Omental fat pad (tissue), 4 donors: ENCODE measurements at places on chromosomes 7 and 10. TPM values are rescaled to one million over a fixed set of nuclear protein-coding genes. Genes with fewer than 3 reads are reported as not detected.

DNA sequence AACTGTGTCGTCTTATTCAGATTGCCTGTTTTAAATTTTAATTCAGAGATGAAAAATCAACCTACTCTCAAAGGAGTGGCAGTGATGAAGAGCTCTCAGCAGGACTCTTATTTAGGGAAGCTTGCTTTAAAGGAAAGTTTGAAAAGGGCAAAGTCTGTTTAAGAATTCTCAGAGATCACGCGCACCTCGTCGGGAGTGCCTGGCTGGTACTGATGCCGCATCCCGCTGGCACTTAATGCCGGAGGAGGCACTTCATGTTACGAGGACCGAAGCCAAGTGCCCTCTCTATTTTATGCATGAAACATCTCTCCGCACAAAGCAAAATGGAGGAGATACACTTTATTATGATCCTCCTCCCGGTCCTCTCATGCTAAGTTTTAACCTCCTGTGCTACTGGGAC is 71.1 kb upstream of the INSYN2A start:
- DNase-seq, result no peak

- DNase-seq, result no peak
These were observed 2.8 kb downstream of the RBP3 start for GRCh38 chr10:47350671-47351640.

LRRTM3 gene
- total RNA-seq, result not detected

DCLRE1A gene
- total RNA-seq, result 3.9 TPM

GRCh38 chr10:112835217-112835715 is 114.8 kb upstream of the TCF7L2 start:
- no peak for DNase-seq

SFMBT2 gene
- 12.0 TPM for total RNA-seq

GRCh38 chr10:24869354-24870015 is 82.9 kb downstream of the PRTFDC1 start:
- no peak for DNase-seq

SPDYE9 gene
- total RNA-seq, result not detected

DNA sequence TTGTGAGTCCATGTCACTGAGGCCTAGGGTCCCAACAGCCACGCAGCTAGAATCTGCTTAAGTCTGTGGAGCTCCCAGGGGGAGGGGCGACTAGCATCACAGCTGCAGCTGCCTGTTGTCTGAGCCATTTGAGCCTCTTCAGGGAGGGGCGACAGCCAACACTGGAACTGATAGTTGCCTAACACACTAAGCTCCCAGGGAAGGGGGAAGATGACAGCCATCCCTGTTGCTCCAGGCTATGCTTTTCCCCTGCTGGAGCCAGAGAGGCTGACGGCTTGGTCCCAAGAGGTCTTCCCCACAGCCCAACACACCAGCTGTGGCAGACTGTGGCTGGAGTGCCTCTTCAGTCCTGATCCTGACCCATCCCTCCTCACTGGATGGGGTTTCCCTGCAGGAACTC is 817.5 kb downstream of the NXPH1 start:
- DNase-seq, result no peak

PLXNA4 gene
- 111 TPM for total RNA-seq

STAMBPL1 gene
- total RNA-seq, result 16.0 TPM

DNA sequence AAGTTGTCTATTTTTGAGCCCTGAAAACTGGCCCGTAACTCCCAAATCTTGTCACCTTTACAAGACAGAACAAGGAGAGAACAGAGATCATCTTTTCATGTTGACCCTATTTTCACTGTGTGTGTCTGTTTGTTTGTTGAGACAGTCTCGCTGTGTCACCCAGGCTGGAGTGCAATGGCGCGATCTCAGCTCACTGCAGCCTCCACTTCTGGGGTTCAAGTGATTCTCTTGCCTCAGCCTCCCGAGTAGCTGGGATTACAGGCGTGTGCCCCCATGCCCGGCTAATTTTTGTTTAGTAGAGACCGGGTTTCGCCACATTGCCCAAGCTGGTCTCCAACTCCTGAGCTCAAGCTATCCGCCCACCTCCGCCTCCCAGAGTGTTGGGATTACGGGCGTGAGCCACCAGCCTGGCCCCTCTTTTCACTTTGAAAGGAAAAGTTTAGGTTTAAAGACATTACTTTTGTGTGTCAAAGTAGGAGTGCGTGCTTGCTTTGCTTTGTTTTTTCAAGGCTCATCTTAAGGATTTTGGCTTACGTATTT is 32.1 kb downstream of the FOXK1 start:
- no peak for DNase-seq

DNA sequence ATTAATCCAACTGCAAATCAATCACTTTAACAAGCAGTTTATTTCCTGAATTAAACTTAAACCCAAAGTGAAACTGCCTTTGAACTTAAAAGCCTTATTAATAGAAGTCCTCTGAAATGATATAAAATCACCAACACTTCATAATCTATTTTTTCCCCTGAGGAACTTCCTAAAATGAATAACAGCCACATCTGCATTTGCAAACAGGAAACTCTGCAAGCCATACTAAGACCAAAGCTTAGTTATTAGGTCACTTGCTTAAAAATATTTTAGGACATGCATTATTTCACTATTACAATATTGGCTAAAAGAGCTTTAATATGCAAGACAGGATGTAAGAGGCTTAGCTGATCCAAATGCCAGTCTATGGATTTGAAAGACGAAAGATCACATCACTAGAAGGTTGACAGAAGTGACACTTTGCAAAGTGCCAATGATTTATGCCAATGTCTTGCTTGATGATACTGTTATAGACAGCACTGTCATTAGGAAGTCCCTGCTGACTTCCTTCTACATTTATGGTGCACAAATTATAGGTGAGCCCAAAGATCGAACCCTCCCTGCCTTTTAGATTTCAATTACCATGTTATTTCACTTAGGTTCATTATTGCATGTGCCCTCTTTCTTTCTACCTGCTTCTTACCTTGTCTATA is 99.9 kb upstream of the SKAP2 start:
- no peak for DNase-seq

CFAP43 gene
- total RNA-seq, result 0.60 TPM

TMEM270 gene
- total RNA-seq, result not detected

ERVW-1 gene
- not detected for total RNA-seq

NKX1-2 gene
- not detected for total RNA-seq

- no peak for DNase-seq
These were observed 750.7 kb upstream of the SORCS1 start for GRCh38 chr10:107915215-107915610.

GRCh38 chr7:40105879-40106473 is 28.4 kb downstream of the MPLKIP start:
- no peak for DNase-seq

GRCh38 chr10:3568983-3569382 is 216.0 kb downstream of the KLF6 start:
- no peak for DNase-seq

DNA sequence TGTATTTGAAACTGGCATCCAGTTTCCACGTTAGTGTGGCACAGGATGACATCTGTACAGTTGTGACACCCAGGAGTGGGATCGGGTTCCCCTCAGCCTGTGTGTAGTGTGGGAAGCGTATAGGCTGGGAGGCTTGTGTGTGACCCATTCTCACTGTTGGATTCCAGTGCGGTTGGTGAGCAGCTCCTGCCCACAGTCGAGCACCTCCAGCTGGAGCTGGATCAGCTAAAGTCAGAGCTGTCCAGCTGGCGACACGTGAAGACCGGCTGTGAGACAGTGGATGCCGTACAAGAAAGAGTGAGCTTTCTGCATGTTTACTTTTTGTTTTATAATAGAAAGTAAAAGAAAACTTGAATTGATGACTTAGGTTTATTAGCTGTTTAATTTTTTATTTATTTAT is 18.7 kb upstream of the GET4 start:
- no peak for DNase-seq

MMRN2 gene
- total RNA-seq, result 29.3 TPM

POM121C gene
- total RNA-seq, result 35.1 TPM

DNA sequence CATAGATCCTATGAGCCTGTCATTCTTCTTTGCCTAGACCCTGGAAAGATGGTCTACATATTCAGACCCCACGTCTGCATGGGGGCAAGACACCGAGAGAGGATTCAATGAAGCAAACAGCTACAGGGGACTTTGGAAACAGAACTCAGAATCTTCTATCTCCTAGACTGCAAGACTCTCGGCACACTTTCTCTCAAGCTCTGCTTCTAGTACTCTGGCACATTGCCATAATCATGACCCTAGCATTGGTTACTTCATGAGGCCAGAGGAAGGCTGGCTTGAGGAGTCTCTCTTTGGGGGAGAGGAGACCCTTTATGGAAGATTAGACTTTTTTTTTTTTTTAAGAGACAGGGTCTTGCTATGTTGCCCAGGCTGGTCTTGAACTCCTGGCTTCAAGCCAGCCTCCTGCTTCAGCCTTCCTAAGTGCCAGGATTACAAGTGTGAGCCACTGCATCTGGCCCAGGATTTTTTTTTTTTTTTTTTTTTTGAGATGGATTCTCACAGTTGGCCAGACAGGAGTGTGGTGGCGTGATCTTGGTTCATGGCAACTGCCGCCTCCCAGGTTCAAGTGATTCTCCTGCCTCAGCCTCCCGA is 20.7 kb downstream of the CCDC3 start:
- no peak for DNase-seq

RAB19 gene
- not detected for total RNA-seq

GRCh38 chr10:61063034-61063433 is 119.0 kb upstream of the RHOBTB1 start:
- DNase-seq, result no peak

DNA sequence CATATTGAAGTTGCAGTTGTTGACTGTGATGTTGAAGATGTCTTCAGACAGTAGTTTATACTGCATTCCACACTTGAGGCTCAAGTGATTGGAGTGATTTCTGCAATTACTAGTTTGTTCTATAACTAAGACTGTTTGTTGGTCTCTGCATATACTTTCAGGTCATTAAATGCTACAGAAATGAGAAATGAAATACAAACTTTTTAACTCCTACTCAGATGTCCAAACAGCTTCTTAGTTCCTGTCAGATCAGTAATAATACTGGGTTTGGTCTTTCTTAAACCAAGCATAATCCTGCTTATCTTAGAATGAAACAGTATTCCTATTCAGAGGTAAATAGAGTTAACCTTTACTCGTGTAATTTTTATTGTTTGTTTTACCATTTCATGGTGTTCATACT is 115.9 kb downstream of the CCNY start:
- no peak for DNase-seq

CYP3A5 gene
- 92.0 TPM for total RNA-seq

DNA sequence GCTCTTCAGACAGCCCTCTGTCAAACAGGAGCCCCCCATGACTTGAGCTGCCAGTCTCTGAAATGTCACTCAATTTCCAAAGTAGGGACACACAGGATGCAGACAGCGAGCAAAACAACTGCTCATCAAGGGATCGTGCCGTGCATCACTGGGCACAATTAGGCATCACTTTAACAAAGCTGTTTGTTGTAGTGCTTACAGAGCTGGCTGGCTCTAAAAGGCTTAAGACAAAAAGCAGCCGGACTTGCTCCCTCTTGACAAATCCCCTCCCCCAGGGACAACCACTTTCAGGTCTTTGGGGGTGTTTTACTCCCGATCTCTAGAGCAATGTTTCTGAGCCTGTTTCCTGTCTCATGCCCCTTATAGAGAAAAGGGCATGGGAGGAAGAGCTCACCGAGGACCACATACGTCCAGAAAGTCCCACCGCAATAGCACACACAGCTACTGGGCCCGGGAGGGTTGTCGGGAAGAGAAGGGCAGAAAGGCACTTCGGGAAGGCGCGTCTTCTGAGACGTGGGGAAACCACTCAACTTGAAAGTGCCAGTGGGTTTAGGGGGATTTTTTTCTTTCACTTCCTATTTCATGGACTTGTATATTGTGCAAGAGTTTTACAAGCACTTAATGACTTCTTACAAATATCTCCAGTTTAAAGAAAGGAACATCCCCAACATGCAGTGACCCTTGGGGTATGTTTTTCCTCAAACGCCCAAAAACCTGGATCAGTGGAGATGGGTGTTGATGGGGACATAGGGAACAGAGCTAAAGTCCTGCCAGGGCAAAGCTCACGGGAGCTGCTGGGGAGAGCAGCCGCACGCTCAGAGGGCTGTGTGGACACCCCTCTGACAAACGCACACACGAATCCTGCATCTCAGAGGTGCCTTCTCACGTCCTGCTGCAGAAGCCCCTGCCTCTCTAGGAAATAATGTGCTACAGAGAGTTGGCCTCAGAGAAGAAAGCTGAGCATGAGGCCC is 27.1 kb downstream of the LRRC20 start:
- no peak for DNase-seq

GRCh38 chr7:81527651-81528050 is 242.2 kb downstream of the HGF start:
- DNase-seq, result no peak

NRG3 gene
- total RNA-seq, result not detected

DNA sequence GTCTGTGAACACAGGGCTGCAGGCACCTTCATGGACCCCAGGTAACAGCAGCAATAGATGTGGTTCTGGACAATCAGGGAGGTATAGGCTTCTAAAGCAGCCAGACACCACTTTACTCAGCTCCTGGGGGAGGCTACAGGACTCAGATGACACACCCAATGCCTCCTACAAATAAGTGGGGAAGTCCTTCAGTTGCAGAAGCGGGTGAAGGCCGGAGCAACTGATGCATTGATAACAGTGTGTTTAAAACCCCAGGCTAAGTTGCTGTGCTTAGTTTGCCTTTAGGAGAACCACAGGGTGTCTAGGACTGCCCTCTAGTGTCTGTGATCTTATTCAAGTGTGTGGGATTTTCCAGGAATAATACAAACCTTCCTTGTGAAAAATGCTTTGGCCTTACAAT is 5.9 kb upstream of the ITGA8 start:
- DNase-seq, result no peak

GRCh38 chr10:80177781-80178636 is 27.3 kb downstream of the ANXA11 start:
- DNase-seq, result no peak

DNA sequence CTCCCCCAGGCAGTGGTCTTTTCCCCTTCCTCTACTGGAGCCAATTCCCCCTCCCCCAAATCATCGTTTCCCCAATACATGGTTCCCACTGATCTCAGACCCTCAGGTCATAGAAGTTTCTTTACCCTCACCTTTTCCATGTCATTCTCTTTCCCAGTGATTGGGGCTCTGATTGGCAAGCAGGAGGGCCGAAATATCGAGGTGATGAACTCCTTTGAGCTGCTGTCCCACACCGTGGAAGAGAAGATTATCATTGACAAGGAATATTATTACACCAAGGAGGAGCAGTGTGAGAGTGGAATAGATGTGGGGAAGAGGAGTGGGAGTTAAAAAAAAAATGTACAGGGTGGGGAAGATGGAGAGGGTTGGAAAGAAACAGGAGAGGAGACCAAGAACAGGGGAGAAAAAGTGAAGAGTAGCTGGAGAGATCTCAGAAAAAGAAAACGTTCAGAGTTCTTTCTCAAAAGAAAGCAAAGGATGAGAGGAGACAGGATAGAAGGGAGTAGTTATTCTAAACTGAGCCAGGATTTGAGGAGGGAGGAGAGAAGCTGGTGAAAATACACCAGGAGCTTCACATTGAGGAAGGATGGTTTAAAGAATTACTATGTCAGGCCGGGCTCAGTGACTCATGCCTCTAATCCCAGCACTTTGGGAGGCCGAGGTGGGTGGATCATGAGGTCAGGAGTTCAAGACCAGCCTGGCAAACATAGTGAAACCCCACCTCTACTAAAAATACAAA is 858 bp downstream of the COPS6 start:
- DNase-seq, result no peak
